ENCODE measurements at places on chromosomes 12 and 14. TPM values are rescaled to one million over a fixed set of nuclear protein-coding genes. Genes with fewer than 3 reads are reported as not detected.
A peak's percentile ranks its signal among the peaks of the same experiment; 100 is the strongest.

DNA sequence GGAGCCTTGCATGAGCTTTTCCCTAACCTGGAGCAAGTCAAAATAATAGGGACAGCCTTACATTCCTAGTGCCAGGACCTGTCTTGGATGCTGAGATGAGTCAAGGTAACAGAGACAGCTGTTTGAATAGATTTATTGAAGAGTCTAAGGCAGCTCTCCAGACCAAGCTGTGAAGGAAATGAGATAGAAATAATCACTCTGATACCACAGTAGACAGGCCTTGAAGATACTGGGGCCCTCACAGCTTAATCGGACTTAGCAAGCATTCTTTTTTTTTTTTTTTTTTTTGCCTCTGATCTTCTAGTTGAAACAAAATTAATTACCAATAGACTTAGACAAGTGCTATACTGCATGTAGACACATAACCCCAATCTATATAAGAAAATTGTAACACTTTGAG, 3.1 kb upstream of the RNASE9 start:
- DNase-seq = no peak
- peaks cover 9% of the 10 kb centered on the region for H3K4me1 ChIP-seq
- peak overlapping the region; percentile 20 for H3K4me3 ChIP-seq
- H3K36me3 ChIP-seq = no peaks in the 10 kb centered on the region

DNA sequence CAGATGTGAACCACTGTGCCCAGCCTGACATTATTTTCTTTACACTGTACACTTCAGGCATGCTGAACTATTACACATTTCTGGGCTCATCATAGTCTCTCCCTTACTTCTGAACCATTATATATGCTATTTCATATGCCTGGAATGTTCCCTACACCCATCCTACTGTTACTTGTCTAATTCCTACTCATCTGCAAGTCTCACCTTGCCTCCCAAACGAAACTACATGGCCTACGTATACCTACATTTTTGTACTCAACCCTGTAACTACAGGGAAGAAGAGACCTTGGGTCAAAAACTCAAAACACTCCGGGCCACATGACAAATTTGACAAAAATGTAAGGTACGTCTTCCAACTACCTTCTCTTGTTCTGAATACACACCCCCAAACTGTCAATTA, 9.5 kb upstream of the EEA1 start:
- DNase-seq = no peak
- no peaks in the 10 kb centered on the region for H3K27me3 ChIP-seq
- no peak overlapping the region for H3K4me3 ChIP-seq
- no peak overlapping the region for H3K27ac ChIP-seq
- H3K4me1 ChIP-seq = peaks cover 3% of the 10 kb centered on the region

- H3K27ac ChIP-seq = peak overlapping the region; percentile 95
- H3K36me3 ChIP-seq = no peaks in the 10 kb centered on the region
- no peaks in the 10 kb centered on the region for H3K4me1 ChIP-seq
- H3K27me3 ChIP-seq = no peaks in the 10 kb centered on the region
Measured at GRCh38 chr14:23694949-23695663, 58.9 kb downstream of the DHRS2 start.

DNA sequence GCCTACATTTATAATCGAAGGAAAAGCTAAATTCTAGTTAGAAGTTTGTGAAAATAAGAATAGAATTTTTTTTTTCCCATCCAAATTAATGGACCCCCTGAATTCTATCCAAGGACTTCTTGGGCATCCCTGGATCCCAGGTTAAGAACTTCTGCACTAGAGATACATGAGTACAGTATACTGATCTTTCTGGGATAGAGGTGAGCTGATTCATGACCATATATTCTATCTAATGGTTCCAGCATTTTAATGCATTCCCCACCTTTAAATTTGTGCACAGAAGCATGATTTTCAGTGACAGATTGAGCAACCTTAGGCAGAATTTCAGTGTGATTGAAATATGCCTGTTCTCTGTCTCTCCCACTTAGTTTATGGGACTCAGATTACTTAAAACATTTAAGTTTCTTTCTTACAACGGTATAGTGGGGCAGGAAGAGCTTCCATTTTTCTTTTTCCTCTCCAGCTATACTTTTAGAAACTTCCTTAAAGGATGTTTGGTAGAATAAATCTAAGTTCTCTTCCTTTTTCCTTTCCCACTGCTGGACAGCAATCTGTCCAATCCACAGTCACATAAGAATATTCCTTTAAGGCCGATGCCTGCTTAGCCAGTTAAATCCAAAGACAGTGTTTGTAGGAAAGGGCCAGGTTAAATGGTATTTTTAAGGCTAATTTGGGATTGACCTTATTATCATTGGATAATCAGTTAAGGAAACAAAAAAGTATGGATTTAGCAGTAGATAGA, 6.7 kb downstream of the MDM2 start:
- H3K27me3 ChIP-seq = no peaks in the 10 kb centered on the region
- H3K36me3 ChIP-seq = peaks cover 83% of the 10 kb centered on the region
- no peak for DNase-seq
- H3K4me3 ChIP-seq = no peak overlapping the region
- H3K4me1 ChIP-seq = no peaks in the 10 kb centered on the region

GRCh38 chr12:94297876-94298505, 149.6 kb downstream of the PLXNC1 start:
- H3K36me3 ChIP-seq = no peaks in the 10 kb centered on the region
- DNase-seq = no peak
- H3K4me3 ChIP-seq = no peak overlapping the region
- H3K4me1 ChIP-seq = peaks cover 19% of the 10 kb centered on the region
- no peak overlapping the region for H3K27ac ChIP-seq

DNA sequence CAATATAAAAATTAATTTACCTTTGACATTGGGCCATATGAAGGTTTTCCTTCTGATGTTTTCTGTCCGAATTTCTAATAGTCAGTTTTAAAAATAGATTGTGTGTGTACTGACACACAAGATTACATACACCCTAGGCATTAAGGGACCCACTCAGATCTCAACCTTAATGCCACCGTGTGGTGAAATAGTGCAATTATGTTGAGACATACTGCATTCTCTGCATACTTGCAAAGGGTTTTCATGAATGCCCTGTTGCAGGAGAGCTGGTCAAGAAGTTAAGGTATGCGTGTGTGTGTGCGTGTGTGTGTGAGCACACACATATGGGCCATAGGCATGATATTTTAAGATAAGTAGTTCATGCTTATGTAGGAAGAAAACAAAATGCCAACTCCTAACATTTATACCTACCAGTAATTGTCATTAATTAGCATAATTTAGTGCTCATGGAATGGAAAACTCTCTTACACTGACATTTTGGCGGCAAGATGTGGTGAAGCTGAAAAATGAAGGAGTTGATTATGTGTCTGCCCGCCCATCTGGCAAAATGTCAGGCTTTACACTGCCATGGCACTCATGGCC, 58.8 kb downstream of the PIK3C2G start:
- H3K27me3 ChIP-seq = no peaks in the 10 kb centered on the region
- no peak overlapping the region for H3K4me3 ChIP-seq
- H3K36me3 ChIP-seq = no peaks in the 10 kb centered on the region
- DNase-seq = peak; percentile 80
- H3K27ac ChIP-seq = no peak overlapping the region
- no peaks in the 10 kb centered on the region for H3K4me1 ChIP-seq

DNA sequence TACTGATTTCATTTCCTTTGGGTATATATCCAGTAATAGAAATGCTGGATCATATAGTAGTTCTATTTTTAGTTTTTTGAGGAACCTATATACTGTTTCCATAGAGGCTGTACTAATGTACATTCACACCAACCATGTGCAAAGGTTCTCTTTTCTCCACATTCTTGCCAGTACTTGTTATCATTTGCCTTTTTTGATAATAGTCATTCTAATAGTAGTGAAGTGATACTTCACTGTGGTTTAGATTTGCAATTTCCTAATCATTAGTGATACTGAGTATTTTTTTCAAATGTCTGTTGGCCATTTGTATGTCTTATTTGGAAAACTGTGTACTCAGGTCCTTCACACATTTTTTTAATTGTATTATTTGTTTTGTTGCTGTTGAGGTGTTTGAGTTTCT, 148.2 kb upstream of the NAV3 start:
- no peaks in the 10 kb centered on the region for H3K27me3 ChIP-seq
- no peak overlapping the region for H3K27ac ChIP-seq
- H3K36me3 ChIP-seq = no peaks in the 10 kb centered on the region
- no peak for DNase-seq

DNA sequence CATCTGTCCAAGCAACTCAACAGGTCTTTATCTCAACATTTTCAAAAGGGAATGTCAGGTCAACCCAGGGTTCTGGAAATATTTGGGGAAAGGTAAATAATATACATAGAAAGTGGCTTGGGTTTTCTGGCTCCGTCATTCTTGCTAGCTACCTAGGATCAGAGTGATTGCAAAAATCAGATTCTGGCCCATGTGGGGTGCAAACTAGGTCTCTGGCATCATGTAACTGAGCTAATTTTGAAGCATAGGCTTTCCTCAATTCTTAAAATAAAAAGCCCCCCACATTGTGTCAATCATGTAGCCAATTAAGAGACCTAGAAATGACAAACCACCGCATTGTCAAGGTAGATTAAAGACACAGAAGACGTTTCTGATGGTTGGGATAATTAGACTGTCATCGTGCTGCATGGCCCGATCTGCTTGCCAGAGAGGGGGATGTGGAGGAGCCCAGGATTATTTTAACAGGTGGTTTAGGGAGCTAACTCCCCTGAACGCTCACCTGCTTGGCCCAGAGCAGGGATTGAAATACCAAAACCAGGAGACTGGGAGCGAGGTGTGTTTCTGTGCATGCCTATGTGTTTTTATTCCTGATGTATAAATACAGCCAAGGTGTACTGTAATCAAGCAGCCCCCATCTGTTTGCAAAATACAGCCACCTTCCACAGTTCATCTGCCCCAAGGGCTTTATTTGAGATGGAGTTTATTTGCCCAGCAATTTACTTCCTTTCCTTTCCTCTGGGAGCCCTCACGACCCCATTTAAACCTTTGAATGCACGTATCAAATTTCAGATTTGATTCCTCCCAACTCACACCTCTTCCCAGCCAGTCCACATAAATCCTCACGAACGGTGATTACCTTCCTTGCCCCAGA, 189.5 kb downstream of the TTC8 start:
- no peaks in the 10 kb centered on the region for H3K4me1 ChIP-seq
- H3K4me3 ChIP-seq = peak overlapping the region; percentile 10
- DNase-seq = no peak
- H3K36me3 ChIP-seq = no peaks in the 10 kb centered on the region
- no peaks in the 10 kb centered on the region for H3K27me3 ChIP-seq

DNA sequence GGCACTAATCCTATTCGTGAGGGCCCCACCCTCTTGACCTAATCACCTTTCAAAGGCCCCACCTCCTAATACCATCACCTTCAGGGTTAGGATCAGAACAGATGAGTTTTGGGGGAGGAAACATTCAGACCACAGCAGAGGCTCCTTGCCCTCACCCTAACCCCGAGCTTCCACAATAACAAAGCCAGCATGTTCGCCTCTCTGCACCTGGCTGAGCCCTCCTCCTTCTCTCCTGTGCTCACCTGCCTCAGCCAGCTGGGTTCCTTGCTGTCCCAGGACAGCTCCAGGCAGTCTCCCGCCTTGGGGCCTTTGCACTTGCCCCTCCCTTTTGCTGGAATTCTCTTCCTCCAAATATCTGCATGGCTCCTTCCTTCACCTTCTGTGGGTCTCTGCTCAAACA, 9.7 kb upstream of the RAN start:
- peak; percentile 55 for DNase-seq
- H3K27ac ChIP-seq = no peak overlapping the region
- no peaks in the 10 kb centered on the region for H3K4me1 ChIP-seq

DNA sequence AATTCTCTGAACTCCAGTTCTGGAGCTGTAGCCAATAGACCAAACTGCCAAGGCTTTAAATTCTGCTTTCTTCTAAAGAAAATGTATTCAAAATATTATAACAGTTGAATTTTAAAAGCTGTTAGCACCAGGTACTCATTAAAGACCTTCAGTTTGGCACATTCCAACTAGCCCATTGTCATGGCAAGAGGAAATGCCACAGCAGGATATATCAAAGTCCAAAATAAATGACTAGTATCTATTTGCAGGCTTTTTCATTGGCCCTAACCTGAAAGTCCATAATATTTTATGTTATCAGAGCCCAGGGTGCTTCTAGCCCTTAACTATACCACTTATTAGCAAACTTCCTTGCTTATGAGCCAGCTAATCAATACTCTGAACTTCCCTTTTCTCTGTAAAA, 3.1 kb upstream of the RIC8B start:
- no peaks in the 10 kb centered on the region for H3K36me3 ChIP-seq
- DNase-seq = no peak
- H3K4me1 ChIP-seq = peaks cover 20% of the 10 kb centered on the region
- H3K4me3 ChIP-seq = no peak overlapping the region
- no peak overlapping the region for H3K27ac ChIP-seq

GRCh38 chr14:26382901-26383685, 214.7 kb downstream of the NOVA1 start:
- no peaks in the 10 kb centered on the region for H3K27me3 ChIP-seq
- no peak overlapping the region for H3K27ac ChIP-seq
- DNase-seq = no peak

GRCh38 chr14:75539561-75540478, 17.6 kb downstream of the BATF start:
- no peak overlapping the region for H3K4me3 ChIP-seq
- no peaks in the 10 kb centered on the region for H3K4me1 ChIP-seq
- no peak overlapping the region for H3K27ac ChIP-seq
- no peaks in the 10 kb centered on the region for H3K36me3 ChIP-seq
- no peak for DNase-seq

GRCh38 chr12:112149596-112149995, 24.2 kb downstream of the TRAFD1 start:
- no peak overlapping the region for H3K4me3 ChIP-seq
- H3K27me3 ChIP-seq = no peaks in the 10 kb centered on the region
- no peaks in the 10 kb centered on the region for H3K4me1 ChIP-seq
- H3K36me3 ChIP-seq = peaks cover 59% of the 10 kb centered on the region
- peak; percentile 38 for DNase-seq

DNA sequence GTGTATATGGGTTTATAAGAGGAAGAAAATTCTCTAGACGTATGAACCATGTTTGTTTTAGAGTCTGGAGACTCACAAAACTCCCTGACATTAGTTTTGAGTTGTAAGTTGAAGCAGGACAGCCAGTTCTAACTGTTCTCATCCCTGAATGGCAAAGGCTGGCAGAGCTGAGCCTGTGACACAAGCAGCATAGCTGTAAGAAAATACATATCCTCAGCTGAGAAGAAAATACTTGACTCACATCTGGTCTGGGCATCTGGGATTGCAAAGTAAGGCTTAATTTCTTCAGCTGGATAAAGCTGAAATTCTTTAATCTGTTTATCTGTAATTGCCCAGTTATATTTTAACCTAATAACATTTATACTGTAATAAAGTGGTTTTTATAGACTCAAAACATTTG, 156.3 kb downstream of the PELI2 start:
- H3K36me3 ChIP-seq = no peaks in the 10 kb centered on the region
- no peaks in the 10 kb centered on the region for H3K4me1 ChIP-seq
- DNase-seq = no peak

Gene CELA1
- total RNA-seq = not detected

Gene CCT2
- 319 TPM for total RNA-seq

Gene MYH6
- total RNA-seq = not detected

Gene HCAR1
- total RNA-seq = 0.18 TPM

Gene EFS
- total RNA-seq = 43.5 TPM

Gene FANCM
- total RNA-seq = 9.8 TPM

Gene ASCL4
- not detected for total RNA-seq
